ENCODE measurements at places on chromosomes 7 and 10. TPM values are rescaled to one million over a fixed set of nuclear protein-coding genes. Genes with fewer than 3 reads are reported as not detected.

DNA sequence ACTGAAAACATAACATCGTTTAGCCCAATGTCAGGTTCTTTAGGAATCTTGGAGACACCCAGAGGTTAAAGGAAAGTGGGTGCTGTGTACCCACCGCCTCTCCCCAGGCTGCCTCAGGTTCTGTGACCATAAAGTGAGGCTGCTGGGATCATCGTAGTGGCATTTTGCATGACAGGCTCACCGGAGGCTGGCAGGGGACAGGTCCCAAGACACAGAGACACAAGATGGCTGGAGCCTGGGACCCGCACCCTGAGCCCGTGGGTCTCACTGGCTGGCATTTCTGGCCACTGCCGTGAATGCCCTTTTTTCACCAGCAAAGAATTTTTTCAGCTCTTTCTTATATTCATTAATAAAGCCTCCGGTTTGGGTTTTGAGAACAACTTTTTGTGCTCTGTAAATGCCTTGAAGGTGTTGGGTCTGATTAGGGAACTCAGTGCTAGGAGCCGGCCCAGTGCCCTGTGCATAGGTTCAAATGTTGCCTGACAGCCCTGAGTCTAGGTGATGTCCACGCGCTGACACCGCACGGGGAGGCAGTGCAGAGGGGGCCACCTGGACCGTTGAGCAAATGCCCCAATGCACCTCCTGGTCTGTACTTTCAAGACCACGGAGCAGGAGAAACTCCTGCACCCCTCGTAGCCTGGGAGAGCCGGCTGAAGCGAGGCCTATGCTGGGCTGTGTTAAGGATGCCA lies 130.0 kb downstream of the PAXIP1 start:
- DNase-seq: no peak

DNA sequence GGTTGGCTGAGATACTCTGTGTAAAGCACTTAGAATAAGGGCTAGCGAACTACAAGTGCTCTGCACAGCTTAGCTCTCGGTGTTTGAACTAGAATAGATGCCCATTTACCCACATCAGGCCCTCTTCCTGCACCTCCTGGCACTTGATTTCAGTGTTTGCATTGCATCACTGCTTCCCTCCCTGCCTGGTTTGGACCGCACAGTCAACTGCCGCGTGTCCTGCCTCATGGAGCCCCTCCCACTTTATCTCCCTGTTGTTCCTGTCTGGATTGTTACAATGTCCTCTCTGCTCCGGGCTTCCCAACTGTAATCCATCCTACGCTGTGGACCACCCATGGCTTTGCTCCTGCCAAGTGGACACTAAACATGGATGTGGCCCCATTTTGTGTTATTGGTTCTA lies 2.3 kb downstream of the FAM107B start:
- DNase-seq: no peak

DNA sequence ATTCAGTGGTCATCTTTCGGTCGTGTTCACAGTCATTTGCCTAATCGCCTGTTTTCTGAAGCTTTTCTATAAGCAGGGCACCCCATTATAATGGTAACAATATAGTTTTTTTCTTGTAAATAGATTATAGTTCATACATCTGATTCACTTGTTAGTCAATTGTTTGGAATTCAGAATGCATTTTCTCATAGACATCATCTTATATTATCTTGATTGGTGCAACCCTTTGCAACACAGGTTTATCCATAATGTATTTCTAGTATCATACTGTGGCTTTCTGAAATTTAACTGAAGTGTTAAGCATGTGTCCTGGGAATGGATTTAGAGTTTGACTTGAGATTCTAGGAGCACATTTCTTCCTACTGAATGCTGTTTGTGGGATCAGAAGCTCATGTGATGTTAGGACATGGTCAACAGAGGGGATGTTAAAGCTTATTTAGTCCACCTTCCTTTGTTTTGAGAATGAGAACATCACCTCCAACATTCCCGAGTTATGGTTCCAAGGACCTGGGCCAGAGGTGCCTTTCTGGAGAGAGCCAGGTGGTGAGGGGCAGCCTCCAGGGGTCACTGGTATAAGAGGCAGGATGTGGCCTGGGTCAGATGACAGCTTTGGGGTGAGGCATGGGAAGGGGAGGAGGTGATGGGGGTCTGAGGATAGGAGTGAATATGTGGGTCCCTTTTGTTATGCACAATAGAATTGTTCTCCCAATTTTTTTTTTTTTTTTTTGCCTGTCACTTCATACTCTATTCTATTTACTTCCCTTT lies 415.6 kb downstream of the EXOC4 start:
- no peak for DNase-seq

DNA sequence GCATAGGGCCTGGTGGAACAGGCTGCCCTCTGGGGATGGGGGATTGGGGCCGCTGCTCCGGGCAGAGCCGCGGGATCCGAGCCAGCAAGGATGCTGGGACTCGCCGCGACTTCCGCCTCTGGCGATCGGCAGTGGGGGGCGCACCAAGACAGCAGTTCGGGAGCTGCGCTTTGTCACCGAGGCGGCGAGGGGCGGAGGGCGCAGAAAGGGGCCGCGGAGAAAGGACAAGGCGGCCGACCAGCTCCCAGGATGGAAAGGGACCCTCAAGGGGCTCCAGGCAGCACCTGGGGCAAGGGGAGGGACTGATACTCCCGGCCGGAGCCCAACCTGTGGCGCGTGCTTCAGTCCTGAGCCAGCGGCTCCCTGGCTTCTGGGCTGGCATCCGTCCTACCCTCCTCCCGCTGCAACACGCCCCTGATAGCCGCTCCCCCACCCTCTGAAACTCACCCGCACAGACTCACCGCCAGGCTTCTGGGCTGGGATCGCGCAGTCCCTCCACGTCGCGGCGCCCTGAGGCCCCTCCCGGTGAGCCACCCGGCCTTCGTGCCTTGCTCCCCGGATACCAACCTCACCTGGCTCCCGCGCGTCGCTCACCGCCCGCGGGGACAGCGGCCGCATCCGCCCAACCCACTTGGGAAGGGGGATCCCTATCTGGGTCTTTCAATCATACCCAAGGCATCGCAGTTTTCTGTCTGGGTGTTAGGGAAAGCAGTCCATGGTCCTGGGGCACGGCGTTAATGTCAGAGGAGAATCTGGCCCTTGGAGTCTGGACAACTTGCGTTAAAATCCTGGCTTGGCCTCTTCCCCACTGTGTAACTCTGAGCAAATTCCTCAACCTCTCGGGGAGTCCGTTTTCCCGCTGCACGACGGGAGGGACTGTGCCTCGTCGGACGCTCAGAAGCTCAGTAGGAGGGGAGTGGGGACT lies 7.0 kb upstream of the EVX1 start:
- DNase-seq: peak; percentile 51

The MKI67 gene
- total RNA-seq: 234 TPM

The GPRIN2 gene
- not detected for total RNA-seq

The SPDYE1 gene
- total RNA-seq: not detected

GRCh38 chr7:72069263-72069662 lies 342.9 kb downstream of the CALN1 start:
- DNase-seq: no peak

DNA sequence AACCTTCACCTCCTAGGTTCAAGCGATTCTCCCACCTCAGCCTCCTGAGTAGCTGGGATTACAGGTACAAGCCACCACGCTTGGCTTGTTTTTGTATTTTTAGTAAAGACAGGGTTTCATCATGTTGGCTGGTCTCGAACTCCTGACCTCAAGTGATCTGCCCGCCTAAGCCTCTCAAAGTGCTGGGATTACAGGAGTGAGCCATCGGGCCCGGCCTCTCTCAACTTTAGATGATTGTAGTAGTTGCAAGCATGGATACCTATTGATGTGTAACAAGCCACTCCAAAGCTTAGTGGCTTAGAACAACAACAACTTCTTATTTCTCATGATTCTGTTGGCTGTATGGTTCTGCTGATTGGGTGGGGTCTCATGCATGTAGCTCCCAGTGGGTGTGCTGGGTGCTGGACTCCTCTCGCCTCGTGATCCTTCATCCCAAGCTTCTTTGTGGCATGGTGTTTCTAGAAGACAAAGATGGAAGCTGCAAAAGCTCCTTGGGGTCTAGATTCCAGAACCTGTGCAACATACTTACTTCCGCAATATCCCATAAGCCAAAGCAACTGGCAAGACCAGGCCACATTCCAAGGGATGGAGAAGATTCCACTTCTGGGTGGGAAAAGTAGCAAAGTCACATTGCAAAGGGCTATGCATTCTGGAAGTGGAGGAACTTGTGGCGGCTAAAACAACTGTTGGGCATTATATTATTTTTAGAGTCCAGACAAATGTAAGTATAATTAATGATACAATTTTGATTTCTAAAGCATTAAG lies 37.9 kb downstream of the SKIDA1 start:
- no peak for DNase-seq

Data from activated CD4-positive, alpha-beta T cell treated with anti-CD3 and anti-CD28 coated beads for 36 hours (primary cell).